Memory B cell (primary cell): ENCODE measurements at places on chromosomes 16 and 17.
A peak's percentile ranks its signal among the peaks of the same experiment; 100 is the strongest.

DNA sequence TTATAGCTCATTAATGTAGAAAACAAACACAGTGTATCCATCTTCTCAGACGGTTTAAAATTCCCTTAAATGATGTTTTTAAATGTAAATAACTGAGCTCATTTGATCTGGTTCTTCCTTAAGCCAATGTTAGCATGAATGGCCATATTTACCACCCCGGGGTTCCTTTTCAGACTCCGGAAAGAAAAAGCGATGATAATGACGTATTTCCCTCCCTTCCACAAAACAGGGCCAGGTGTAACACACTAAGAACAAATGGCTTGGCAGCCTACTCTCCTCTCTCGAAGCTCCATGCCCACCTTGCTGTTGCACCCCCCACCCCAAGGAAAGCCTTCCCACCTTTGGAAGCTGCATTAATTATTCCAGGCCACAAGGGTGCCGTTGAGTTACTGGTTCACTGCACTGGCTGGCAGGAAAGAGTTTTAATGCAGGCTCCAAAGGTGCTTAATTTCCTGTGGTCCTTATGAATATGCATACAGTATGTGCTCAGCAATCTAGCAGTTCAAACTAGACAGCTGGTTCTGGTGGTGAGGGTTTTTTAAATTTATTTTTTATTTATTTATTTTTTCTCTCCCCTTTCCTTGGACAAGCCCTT is 378.9 kb downstream of the WWOX start:
- no peaks in the 10 kb centered on the region for H3K27me3 ChIP-seq
- no peaks in the 10 kb centered on the region for H3K36me3 ChIP-seq
- H3K4me1 ChIP-seq = peaks cover 6% of the 10 kb centered on the region
- no peak for DNase-seq

- peaks cover 7% of the 10 kb centered on the region for H3K4me1 ChIP-seq
- peak overlapping the region; percentile 87 for H3K27ac ChIP-seq
- peak overlapping the region; percentile 96 for H3K4me3 ChIP-seq
- peaks cover 5% of the 10 kb centered on the region for H3K36me3 ChIP-seq
Observed at GRCh38 chr16:70380919-70381603, 34.4 kb downstream of the DDX19A start.

GRCh38 chr16:10663146-10663545 is 31.6 kb downstream of the TEKT5 start:
- no peak for DNase-seq
- no peak overlapping the region for H3K4me3 ChIP-seq
- no peaks in the 10 kb centered on the region for H3K36me3 ChIP-seq
- H3K27ac ChIP-seq = no peak overlapping the region
- H3K27me3 ChIP-seq = peaks cover 9% of the 10 kb centered on the region

DNA sequence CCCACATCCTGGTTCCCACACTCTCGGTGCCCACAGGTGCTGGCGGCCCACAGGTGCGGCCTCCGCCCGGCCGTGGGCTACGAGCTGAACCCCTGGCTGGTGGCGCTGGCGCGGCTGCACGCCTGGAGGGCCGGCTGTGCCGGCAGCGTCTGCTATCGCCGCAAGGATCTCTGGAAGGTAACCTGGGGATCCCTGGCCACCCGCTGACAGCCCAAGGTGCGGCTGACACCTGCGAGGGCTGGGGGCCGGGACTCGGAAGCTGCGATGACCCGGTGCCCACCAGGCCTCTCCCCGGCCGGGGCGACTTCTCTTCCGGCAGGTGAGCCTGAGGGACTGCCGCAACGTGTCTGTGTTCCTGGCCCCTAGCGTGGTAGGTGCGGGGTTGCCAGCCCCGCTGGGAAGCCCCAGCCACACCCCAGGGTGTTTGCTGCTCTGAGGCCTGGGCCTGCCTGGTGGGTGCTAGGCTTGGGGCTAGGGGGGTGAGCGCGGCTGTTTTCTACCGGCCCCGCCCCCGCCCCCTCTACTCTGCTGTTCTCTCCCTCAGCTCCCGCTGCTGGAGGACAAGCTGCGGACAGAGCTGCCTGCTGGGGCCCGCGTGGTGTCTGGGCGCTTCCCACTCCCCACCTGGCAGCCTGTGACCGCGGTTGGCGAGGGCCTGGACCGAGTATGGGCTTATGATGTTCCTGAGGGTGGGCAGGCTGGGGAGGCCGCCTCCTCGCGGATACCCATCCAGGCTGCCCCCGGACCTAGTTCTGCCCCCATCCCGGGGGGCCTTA is 1.0 kb downstream of the ANTKMT start:
- H3K36me3 ChIP-seq = no peaks in the 10 kb centered on the region
- peaks cover 13% of the 10 kb centered on the region for H3K4me1 ChIP-seq
- H3K27ac ChIP-seq = peak overlapping the region; percentile 81
- H3K4me3 ChIP-seq = peak overlapping the region; percentile 82
- H3K27me3 ChIP-seq = no peaks in the 10 kb centered on the region

DNA sequence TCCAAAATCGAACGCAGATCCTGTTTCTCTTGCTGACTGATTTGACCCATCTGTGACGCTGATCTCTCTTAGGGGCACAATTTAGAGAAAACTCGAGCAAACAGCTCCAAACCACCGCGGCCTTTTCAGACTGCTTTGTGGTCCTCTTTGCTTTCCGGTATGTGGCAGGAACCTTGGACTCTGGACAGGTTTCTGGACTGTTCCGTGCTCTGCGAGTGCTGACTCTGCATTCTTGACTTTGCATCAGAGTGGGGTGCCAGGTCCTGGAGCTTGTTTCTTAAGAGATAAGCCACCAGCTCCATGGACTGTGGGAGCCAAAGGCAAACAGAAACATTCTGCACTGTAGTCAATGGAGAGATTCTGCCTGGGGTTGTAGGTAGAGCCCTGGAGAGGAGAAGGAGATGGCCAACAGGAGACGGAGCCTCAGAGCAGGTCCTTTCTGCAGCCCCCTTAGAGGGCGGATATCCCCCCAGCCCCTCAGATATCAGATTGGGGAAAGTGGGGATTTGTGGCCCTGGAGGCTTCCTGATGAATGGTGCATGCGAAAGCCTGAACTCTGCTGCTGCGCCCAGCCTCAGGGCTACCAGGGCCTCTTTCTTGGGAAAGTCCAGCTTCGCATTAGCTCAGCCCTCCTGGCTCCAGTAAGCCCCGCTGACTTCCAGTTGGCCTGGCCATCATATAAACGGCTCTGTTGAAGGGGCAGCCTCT is 65.6 kb downstream of the WIPI1 start:
- no peaks in the 10 kb centered on the region for H3K4me1 ChIP-seq
- DNase-seq = no peak
- no peak overlapping the region for H3K27ac ChIP-seq
- no peak overlapping the region for H3K4me3 ChIP-seq
- peaks cover 9% of the 10 kb centered on the region for H3K36me3 ChIP-seq
